ENCODE measurements at places on chromosomes 7 and 10.

GRCh38 chr10:35329520-35329919 is 6.8 kb upstream of the CCNY start:
- no peak for DNase-seq

DNA sequence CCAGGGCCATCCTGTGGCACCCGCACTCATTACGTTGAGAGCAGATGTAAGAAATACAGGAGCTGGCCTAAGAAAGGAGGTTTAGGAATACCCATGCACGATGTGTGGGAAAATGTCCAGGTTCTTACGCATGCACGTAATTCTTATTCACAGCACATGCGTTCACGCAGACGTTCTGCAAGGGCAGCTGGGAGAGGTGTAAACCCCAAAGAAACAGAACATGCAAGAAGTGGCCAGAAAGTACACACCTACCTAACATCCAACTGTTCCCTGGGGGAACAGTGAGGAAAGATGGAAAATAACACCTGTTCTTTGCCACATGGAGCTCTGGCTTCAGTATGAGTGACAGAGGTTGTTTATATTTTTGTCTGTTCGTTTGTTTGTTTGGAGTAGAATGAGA is 285.6 kb downstream of the PRPF18 start:
- no peak for DNase-seq

DNA sequence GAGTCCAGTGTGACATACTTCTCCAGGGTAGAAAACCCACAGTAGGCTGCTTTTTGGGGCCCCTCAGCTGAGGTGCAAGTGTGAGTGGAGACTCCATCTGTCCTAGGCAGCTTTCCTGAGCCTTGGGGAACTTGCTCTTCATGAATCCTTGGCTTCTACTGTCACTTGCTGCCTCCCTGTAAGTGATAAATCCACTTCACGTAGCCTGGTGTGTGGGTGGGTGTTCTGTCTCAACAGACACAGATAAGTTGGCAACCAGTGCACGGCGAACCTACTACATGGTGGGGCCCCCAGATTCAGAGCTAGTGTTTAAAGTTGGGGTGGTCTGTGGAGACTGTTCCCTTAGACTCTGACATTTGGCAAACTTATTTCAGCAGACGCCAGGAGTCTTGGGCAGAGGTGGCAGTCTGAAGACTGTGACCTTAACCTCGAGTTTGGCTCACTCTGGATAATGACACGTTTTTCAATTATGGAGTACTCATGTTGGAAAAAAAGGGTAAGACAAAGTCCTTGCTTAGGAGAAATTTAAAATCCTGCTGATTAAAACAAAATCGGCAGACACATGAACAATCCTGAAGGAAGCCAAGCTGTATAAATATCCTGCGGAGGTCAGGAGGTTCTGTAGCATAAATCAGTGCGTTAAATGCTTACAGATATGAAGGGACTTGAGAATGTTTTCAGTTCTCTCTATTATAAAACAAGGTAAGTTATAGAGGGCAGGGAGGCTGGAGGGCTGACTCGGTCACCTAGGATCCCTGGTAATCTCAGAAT is 376.9 kb downstream of the PHTF2 start:
- DNase-seq = no peak

DNA sequence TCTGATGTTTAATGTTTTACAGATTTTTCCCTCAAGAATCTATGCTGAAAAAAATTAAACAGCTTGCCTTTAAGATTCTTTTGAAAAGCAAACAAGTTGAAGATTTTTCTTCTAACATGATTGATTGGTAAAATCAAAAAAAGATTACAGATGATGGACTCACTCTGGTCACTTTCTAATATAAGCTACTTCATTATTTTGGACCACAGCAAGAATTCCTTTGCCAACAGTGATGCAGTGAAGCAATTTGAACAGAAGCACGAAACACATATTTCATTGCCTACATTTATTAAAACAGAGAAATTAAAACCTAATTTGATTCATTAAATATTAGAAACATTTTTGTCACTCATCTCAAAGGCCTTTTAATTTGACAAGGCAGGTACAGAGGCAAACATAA is 82.1 kb upstream of the SGCE start:
- no peak for DNase-seq

- no peak for DNase-seq
Observed at GRCh38 chr7:12323415-12323814, 80.2 kb downstream of the VWDE start.

DNA sequence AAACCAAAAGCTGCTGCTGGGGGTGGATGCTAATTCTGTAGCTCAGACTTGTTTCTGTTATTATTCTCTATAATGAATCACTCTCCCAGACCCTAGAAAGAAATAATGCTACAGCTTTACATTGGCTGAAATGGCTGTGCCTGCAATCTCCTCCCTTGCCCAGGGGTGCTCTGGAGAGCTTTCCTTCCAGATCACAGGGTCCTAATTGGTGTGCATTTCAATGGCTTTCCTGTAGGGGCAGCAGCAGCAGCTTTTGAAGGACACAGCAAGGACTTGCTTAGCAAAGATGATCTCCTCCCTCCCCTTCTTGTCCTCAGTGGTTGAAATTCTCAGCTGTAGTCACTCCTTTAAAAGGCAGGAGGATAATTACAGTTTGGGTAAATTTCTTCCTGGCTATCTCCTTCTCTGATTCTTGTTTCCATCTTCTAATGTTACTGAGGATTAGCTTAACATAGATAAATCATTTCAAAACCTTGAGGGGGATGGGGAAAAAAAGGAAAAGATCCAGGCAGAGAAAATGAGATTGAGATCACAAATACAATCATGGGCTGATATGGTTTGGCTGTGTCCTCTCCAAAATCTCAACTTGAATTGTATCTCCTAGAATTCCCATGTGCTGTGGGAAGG is 120.2 kb upstream of the CTTNBP2 start:
- no peak for DNase-seq

- no peak for DNase-seq
Observed at GRCh38 chr7:132410385-132410784, 165.9 kb downstream of the PLXNA4 start.

- no peak for DNase-seq
Observed at GRCh38 chr10:35011771-35012191, 78.4 kb downstream of the CUL2 start.

- DNase-seq = no peak
Observed at GRCh38 chr10:107994621-107995270, 830.2 kb upstream of the SORCS1 start.

DNA sequence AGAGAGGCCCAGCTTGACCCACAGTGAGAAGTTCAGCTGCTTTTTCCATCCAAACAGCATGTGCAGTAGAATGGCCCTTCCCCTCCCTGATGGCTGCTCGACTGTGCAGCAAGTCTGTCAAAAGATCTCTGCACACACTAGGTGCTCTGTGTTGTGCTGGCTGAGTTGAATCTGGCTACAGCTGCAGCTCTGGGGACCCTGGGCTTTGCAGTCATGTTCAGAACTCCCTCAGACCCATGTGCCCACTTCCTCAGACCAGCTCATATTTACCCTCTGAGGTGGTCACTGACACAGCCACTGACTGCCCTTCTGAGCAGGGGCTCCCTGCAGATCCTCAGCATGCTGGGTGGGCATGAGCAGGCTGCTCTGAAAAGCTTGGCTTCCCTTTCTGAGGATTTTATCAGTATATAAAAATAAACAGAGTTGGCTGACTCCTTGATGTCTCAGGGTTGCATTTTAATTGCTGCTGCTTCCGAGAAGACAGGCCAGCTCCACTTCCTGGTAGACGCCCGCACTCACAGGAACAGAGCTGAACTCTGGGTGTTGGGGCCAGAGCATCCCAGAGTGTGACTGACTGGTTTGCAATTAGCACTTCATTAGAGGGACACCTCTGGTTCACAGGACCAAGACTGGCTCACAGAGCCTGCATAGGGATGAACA is 507.9 kb downstream of the RPS24 start:
- no peak for DNase-seq

DNA sequence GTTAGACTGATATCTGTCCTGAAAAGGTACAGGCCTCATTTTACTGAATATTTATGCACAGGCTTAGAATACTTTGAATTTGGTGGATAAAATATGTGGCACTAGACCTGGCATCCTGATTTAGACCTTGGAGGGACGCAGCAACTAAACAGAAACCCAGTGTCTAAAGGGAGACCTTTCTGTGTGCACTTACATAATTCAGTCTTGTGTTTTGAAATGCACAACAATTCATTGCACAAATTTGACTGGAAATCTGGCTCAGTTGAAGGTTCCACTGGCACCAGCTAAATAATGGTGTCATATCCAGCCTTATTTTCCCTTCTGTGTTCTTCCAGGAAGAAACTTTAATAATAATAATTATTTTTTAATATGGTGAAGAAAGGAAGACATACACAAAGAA is 142.1 kb downstream of the SND1 start:
- no peak for DNase-seq

- DNase-seq = peak; percentile 72
Observed at GRCh38 chr7:139108266-139109187, 993 bp downstream of the ZC3HAV1 start.

GRCh38 chr7:5354460-5355232 is 69.0 kb downstream of the TNRC18 start:
- no peak for DNase-seq

DNA sequence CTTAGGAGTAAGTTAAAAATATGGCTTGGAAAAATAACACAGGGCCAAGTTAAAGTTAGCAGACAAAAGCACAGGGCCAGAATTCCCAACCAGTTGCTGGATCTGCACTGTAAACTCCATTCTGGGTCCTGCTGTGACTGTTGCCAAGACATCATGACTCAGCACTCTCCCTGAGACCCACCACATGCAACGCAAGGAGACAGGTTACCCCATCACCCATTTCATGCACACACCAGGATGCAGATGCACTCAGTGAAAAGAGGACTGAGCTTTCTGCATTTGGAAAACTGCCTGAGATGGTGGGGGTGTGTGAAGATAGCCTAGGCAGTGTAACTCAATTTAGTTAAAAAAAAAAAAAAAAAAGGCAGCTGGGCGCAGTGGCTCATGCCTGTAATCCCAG is 97.6 kb upstream of the ZNF438 start:
- DNase-seq = no peak

DNA sequence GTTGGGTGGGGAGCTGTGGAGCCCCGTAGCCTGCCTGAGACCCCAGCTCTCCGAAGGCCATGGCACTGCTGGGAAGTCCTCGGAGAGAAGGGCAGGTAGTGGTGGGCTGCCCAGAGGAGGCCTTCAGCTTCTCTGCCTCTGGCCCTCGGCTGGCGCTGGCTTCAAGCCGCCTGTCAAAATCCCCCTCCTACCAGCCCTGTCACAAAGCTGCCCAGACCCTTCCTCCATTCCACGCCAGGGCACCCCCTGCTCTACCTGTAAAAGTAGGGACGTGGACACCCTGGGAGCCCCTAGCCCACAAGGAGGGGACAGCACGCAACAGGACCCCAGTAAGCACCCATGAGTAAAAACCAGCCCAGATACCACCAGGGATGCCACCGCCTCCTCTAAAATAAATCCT is 31.6 kb downstream of the MAD1L1 start:
- no peak for DNase-seq

DNA sequence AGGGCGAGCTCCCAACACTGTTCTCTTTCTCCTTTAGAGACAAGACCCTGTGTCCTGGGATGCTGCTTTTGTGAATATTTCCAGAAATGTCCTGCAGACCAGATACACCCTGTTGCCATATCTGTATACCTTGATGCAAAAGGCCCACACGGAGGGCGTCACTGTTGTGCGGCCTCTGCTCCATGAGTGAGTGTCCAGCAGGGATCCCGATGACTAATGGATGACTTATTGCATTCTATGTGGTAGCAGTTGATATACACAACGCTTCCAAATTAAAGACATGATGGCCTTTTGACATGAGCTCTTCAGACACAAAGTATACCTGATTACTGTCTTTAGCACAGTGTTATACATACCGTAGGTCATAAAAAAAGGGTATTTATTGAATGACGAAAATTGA is 45.0 kb upstream of the MGAM2 start:
- no peak for DNase-seq

DNA sequence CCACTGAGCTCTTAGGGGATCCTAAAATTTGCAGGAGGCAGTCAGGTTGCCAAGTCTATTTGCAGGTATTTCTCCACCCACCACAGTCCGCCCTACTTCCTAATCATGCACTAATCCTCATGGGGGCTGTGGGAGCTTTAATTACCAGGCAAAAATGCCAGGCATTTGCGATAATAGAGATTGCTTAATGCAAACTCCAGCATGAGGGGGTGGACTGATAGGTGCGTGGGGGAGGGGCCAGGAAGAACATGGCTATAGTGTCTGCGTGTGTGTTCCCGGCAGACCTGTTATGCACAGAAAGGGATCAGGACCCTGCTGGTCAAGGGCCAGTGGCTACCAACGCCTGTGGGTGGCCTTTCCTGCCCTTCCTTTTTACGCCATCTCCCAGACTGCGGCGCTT is 15.6 kb upstream of the AQP1 start:
- DNase-seq = no peak

- no peak for DNase-seq
Observed at GRCh38 chr10:59434463-59435321, 72.3 kb upstream of the FAM13C start.

- DNase-seq = no peak
Observed at GRCh38 chr10:100982916-100983830, 4.1 kb downstream of the MRPL43 start.

DNA sequence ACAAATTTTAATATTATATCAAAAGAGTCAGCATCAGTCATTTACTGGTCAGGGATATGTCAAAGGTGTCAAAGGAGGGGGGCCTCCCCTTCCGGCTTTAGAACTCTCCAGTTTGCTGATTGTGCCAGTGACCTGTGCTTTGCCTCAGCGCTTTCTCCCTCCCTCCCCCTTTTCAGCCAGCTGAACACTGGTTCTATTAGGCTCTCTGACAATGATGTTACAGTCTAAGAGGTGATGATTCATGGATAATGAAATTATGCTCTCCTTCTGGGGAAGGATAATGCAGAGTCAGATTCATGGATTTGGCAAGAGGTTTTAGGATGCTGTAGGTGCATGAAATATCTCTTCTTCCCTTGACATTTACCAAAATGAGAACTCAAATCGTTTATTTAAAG is 6.1 kb downstream of the LRRTM3 start:
- DNase-seq = no peak

DNA sequence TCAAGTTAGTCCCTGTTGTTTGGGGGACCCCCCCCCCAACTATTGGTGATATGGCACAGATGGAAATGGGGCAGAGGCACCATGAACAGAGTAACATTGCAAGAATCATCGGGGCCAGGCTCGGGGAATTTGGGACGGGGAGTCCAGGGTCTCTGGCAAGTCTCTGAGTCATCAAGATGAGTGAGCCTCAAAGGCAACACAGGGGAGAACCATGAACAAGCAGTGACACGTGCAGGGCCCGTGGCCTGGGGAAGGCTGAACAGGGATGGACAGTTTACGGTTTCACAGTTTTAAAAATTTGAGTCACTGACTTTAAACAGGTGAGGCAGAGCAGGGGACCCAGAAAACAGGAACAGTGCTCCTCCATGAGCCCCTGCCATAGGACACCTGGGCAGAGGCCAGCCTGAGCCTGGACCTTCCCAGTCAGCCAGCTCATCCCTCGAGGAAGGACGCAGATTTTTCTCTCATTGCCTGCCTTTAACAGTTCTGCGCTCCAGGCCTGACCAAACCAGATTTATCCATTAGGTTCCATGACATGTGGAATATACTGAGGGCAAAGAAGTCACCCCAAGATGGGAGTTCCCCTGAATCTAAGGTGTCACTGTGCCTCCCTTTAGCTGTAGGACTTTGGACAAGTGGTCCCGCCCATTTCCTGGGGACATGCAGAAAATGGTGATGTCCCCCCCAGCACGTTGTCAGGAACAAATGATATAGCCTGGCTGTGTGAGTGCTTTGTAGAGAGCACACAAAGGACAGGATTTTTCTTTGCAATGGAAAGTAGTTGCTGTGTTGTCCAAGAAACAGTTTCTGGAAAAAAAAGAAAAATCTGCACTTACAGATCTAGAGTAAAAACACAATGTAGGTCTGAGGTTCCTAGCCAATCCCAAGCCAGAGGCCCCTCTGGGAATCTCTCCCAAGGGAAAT is 23.8 kb downstream of the CHST15 start:
- no peak for DNase-seq

All from stimulated activated effector memory CD8-positive, alpha-beta T cell treated with anti-CD3 and anti-CD28 coated beads, Interleukin-12 subunit alpha, Interleukin-12 subunit beta, amount 100 ng/mL, for 72 hours (primary cell).